ENCODE measurements at places on chromosomes 11 and 22.

GRCh38 chr11:7982582-7983119, 4.5 kb upstream of the EIF3F start:
- DNase-seq: no peak

- DNase-seq: no peak
These were observed 10.2 kb downstream of the MMP10 start for GRCh38 chr11:102770191-102770590.

- no peak for DNase-seq
These were observed at the start of gene HBB for GRCh38 chr11:5226732-5227310. HBB (minus strand) TSS chr11:5227071; CDS start chr11:5227021, 50 bp downstream.

DNA sequence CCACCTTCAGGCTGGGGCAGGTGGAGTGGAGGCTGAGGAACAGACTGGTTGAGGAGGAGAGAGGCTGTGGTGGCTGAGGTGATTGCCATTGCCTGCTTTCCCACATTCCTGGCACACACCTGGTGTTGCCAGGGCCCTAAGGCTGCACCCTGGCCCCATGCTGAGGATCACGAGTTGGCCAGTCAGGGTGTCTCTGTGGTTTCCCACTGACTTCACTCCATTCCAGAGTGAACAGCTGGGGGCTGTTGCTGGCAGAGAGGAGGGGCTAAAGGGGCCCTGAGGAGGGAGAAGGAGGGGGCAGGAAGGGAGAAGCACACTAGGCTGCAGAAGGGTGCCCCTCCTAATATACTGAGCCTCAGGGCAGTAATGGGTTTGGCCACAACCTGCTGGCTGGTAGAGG, 1.8 kb downstream of the TMEM86A start:
- DNase-seq: no peak

GRCh38 chr11:61092280-61092766, 10.0 kb upstream of the CD5 start:
- DNase-seq: no peak

- DNase-seq: no peak
These were observed 13.8 kb upstream of the PVALB start for GRCh38 chr22:36830601-36831000.
